ENCODE measurements at places on chromosomes 2 and 18. TPM values are rescaled to one million over a fixed set of nuclear protein-coding genes. Genes with fewer than 3 reads are reported as not detected.

DNA sequence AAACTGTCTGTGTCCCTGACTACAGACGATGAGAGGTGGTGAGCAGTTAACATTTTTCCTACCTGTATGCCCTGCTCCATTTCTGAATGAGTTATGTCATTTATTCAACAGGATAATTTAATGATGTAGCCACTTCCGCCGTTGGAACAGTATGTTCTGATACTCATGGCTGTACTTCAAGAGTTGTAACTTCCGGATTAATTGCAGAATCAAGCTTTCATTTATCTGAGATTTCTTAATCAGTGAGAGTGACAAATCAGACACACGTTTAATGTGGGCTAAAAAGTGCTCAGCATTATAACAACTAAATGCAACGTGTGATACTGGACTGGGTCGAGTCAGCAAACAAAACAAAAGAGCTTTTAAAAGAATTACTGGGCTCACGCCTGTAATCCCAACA is 107.7 kb downstream of the KCTD1 start:
- DNase-seq = no peak
- H3K27me3 ChIP-seq = no peaks in the 10 kb centered on the region
- no peaks in the 10 kb centered on the region for H3K36me3 ChIP-seq
- no peak overlapping the region for H3K4me3 ChIP-seq
- H3K4me1 ChIP-seq = peaks cover 2% of the 10 kb centered on the region

GRCh38 chr2:38634684-38635083 is 31.2 kb upstream of the GALM start:
- no peak overlapping the region for H3K4me3 ChIP-seq
- no peaks in the 10 kb centered on the region for H3K27me3 ChIP-seq
- H3K36me3 ChIP-seq = no peaks in the 10 kb centered on the region
- H3K4me1 ChIP-seq = no peaks in the 10 kb centered on the region
- DNase-seq = no peak

DNA sequence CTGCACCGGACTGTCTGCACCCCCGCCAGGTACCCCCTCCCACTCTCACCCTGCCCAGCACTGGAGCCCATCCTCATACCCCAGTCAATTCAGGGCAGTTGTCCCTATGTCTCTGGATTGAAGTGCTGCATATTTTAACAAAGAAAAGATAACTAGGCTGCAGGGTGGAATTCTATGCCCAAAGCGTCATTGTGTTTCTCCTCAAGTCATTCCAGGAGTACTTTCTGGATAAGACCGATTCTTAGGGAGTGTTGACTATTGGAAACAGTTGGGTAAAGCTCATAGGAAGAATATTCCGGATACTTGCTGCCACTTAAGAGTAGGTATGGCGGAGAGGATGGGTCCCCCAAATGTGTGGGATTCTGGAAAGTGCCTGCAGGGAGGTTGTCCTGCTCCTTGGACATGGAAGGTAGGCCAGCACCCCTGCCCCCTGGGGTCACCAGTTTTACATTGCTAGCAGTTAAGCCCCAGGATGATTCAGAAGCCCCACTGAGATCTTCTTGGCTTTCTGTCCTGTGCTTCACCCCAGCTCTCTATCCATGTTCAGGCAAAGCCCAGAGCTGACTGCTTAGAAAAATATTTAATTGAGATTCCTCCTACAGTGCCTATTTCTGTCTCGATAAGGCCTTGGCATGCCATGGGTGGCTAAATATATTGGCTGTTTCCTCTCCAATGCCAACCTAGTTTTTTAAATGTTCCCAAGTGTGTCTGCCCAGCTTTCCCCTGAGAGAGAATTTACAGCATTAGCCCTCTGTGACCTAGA is 48.2 kb downstream of the RPL37A start:
- no peaks in the 10 kb centered on the region for H3K27me3 ChIP-seq
- DNase-seq = no peak
- H3K4me1 ChIP-seq = peaks cover 3% of the 10 kb centered on the region
- H3K36me3 ChIP-seq = no peaks in the 10 kb centered on the region
- no peak overlapping the region for H3K4me3 ChIP-seq
- H3K27ac ChIP-seq = peak overlapping the region; percentile 84

- peaks cover 19% of the 10 kb centered on the region for H3K4me1 ChIP-seq
- no peak overlapping the region for H3K27ac ChIP-seq
- DNase-seq = no peak
- no peaks in the 10 kb centered on the region for H3K36me3 ChIP-seq
Observed at GRCh38 chr2:119385466-119385865, 18.7 kb downstream of the DBI start.

- H3K27me3 ChIP-seq = no peaks in the 10 kb centered on the region
- no peak for DNase-seq
- H3K4me1 ChIP-seq = no peaks in the 10 kb centered on the region
- no peak overlapping the region for H3K27ac ChIP-seq
Observed at GRCh38 chr2:234535464-234535863, 38.6 kb upstream of the ARL4C start.

GRCh38 chr18:56021136-56021808 is 433.3 kb upstream of the TCF4 start:
- H3K4me3 ChIP-seq = no peak overlapping the region
- no peaks in the 10 kb centered on the region for H3K36me3 ChIP-seq
- no peak for DNase-seq

- no peaks in the 10 kb centered on the region for H3K27me3 ChIP-seq
- H3K4me1 ChIP-seq = no peaks in the 10 kb centered on the region
- no peak overlapping the region for H3K4me3 ChIP-seq
- DNase-seq = no peak
Observed at GRCh38 chr2:190418727-190419126, 10.6 kb downstream of the MFSD6 start.

DNA sequence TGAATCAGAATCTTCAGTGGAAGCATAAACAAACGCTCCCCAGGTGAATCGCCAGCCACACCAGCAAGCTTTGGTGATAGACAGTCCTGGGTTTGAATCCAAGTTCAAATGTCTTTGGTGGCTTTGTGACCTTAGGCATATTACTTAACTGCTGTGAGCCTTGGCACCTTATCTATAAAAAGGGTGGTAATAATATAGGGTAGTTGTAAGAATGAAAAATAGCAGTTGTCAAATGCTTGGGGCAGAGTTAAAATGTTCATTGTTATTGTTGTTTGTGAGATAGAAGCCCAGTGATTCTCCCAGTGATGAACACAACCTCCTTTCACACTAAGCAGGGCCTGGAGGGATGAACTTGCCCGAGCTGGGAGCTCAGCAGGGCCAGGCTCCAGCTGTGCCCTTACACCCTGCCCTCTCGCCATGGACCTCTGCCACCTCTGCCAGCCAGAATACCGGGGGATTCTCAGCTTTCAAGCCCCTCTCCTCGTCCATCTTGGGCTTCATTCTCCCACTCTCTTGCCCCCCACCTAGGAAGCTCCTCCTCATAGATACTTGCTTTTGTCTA is 6.1 kb upstream of the TMBIM1 start:
- no peaks in the 10 kb centered on the region for H3K27me3 ChIP-seq
- H3K4me3 ChIP-seq = no peak overlapping the region
- H3K27ac ChIP-seq = peak overlapping the region; percentile 85
- H3K36me3 ChIP-seq = no peaks in the 10 kb centered on the region

DNA sequence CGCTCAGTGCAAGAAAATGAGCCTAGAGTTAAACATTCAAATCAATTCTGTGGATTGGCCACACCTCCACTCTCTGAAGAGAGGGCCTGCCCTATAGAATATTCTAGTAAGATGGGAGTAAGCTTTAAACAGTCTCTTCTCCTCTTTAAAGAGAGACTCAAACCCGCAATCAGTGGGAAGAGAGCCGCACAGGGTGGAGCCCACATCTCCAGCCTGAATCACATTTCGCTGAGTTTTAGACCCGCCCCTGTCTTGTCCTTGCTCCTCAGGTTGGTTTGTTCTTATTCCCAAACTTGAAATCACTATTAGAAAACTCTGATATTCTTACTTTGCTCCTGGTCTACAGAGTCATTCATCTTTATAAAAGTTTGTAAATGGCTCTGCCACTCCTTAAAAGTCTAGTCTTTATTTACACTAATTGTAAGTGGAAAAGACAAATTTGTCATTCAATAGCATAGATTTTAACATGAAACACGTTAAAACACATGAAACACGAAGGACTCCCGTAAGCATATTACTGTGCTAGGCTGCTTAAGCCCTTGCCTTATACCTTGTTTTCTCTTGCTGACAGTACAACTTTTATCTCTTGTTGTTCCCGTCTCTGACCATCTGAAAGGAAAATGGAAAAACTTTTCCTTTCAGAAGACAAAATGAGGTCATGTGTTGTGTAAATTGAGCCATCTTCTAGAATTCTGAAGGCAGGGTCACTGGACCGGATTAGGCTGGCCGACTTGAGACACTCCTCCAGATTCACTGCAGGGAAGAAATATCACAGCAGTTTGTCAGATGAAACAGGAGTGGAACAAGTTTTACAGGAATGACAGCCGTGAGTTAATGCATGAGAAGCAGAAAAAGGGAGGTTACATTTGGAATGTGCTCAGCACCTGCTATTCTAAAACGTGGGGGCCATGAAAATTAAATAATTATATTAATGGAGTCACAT is 5.6 kb downstream of the DSC1 start:
- no peak overlapping the region for H3K27ac ChIP-seq
- H3K4me1 ChIP-seq = no peaks in the 10 kb centered on the region
- H3K27me3 ChIP-seq = no peaks in the 10 kb centered on the region

- H3K4me3 ChIP-seq = no peak overlapping the region
- H3K4me1 ChIP-seq = no peaks in the 10 kb centered on the region
- H3K36me3 ChIP-seq = no peaks in the 10 kb centered on the region
Observed at GRCh38 chr2:1864301-1864980, 120.1 kb upstream of the PXDN start.

GRCh38 chr2:233047206-233047605 is 12.9 kb upstream of the INPP5D start:
- no peaks in the 10 kb centered on the region for H3K36me3 ChIP-seq
- H3K4me1 ChIP-seq = peaks cover 5% of the 10 kb centered on the region
- no peak for DNase-seq

- no peak overlapping the region for H3K4me3 ChIP-seq
- H3K36me3 ChIP-seq = peaks cover 2% of the 10 kb centered on the region
- H3K4me1 ChIP-seq = no peaks in the 10 kb centered on the region
Observed at GRCh38 chr2:86186431-86186830, 8.8 kb downstream of the IMMT start.

DNA sequence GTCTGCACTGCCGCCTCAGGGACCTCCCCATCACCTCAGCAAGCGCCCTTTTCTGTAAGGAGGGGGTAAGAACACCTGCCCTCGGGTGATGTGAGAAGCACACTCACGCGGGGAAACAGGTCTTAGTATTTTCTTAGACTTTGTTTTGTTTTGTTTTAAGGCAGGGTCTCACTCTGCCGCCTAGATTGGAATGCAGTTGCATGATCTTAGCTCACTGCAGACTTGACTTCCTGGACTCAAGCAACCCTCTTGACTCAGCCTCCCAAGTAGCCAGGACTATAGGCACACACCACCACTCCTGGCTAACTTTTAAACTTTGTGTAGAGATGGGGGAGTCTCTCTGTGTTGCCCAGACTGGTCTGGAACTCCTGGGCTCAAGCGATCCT is 37.1 kb downstream of the RAMP1 start:
- no peaks in the 10 kb centered on the region for H3K27me3 ChIP-seq
- H3K27ac ChIP-seq = peak overlapping the region; percentile 96
- H3K4me1 ChIP-seq = peaks cover 10% of the 10 kb centered on the region
- H3K4me3 ChIP-seq = no peak overlapping the region
- H3K36me3 ChIP-seq = no peaks in the 10 kb centered on the region
- DNase-seq = no peak

DNA sequence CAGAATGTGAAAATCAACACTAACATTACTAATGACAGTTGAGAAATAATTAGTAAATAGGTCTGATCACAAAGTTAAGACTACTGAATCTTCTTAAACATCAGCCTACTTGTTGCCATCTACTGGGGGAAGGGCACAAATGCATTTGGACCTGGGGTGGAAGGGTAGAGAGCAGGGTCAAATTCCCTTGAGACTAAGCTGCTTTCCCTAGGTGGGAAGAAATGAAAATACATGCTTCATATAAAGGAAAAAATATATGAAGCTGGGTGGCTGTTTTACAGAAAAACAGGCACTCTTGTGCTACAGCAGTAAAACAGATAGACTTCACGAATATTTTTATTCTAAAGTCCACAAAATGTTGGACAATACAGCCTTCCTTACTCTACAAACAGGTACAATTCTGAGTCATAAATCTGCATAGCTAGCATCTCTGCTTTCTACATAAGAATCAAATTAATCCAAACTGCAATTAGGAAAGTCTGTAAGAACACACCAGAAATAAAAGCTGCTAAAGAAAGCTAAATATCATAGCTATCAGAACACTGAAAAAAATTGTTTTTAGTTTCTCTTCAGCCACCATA is 10.9 kb downstream of the TRIP12 start:
- H3K36me3 ChIP-seq = peaks cover 5% of the 10 kb centered on the region
- no peak for DNase-seq
- H3K4me1 ChIP-seq = peaks cover 22% of the 10 kb centered on the region
- no peak overlapping the region for H3K27ac ChIP-seq
- H3K4me3 ChIP-seq = no peak overlapping the region

DNA sequence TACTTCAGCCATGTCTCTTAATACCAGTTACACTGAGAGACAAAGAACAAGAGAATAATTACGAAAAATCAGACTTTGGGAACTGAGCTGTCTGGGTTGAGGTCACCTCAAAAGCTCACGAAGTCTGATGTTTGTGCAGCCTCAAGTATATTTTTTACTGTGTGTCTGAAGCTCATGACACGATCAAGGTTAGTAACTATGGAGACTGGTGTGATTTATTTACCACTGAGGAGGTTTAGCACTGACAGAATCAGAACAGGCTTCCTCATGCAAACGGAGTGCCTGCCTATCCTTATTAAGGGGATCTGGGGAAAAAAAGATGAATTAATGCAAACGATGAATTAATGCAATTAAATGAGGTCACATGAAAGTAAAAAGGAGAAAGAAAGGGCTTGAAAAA is 61.1 kb upstream of the RAPH1 start:
- H3K27me3 ChIP-seq = no peaks in the 10 kb centered on the region
- H3K4me3 ChIP-seq = no peak overlapping the region
- no peaks in the 10 kb centered on the region for H3K4me1 ChIP-seq
- no peak overlapping the region for H3K27ac ChIP-seq
- no peak for DNase-seq

DNA sequence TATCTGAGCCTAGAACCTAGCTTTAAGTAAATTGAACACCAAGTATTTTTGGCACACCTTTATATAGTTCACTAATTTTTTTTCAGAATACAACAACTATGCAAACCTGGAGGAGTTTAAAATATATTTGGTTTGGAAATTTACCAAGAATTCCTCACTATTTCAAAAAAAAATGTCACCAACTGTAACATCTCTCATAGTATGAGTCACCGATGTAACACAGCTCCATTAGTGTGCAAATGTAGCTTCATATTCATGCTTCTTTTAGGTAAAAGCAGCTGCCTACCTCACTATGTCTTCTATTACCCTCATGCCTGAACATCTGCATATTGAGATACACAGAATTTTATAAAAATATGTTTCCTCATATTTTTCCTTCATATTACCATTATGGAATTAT is 80.5 kb downstream of the NRXN1 start:
- no peaks in the 10 kb centered on the region for H3K4me1 ChIP-seq
- no peak for DNase-seq
- H3K27ac ChIP-seq = no peak overlapping the region

The CPLX4 gene
- not detected for total RNA-seq

The EN1 gene
- not detected for total RNA-seq

The AQP12B gene
- 0.15 TPM for total RNA-seq

The ABHD1 gene
- 0.74 TPM for total RNA-seq

The ZNF396 gene
- 6.3 TPM for total RNA-seq

The LRRTM1 gene
- 0.77 TPM for total RNA-seq

The ERMN gene
- 0.52 TPM for total RNA-seq

The LRRFIP1 gene
- total RNA-seq = 194 TPM

The SPC25 gene
- 2.1 TPM for total RNA-seq

Data from lung (tissue), 17 donors.